ENCODE measurements at places on chromosomes 12 and 14.

DNA sequence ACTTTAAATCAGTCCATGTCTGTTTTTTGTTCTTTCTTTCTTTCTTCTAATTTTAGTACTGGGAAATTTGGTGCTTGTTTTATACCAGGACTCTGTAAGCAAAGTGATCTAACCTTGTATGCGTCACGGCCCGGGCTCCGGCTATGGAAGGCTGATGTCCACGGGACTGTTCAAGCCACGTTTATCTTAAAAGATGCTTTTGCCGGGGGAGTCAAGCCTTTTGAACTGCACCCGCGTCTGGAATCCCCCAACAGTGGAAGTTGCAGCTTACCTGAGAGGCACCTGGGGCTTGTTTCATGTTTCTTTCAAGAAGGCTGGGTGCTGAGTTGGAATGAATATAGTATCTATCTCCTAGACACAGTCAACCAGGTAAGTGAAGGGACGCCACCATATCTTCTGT lies 62.2 kb downstream of the TECPR2 start:
- DNase-seq: no peak

DNA sequence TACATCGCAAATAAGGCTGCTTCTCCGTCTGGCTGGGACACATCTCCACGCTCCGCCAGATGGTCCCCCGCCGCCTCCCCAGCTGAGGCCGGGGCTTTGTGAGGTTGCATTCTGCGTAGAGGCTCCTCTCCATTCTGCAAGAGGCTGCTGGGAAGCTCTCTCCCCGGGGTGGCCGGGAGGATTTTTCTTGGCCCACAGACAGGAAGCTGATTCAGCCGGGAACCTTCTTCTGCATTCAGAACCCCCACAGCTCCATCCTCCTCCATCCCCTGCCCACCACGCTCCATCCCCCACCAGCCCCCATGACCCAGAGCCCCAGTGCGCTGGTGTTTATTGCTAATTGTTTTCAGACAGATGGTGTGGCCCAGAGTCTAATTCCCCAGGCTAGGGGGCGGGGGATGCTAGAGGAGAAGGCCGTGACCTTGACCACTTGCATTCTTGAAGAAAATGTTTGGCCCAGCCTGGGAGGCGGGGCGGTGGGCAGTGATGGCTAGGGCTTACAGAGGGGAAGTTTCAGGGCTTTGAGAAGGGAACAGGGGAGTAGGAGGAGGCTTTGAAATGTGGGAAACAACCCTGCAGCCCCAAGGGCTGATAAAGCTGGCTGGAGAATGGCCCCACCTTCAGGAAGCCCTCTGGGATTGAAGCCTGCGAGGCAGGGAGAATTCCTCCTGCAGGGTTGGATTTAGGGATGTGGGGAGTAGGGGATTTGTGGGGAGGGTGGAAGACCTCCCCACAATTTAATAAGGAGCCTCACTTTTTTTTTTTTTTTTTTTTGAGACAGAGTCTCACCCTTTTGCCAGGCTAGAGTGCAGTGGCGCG lies 88.5 kb upstream of the NCOR2 start:
- DNase-seq: peak; percentile 98

DNA sequence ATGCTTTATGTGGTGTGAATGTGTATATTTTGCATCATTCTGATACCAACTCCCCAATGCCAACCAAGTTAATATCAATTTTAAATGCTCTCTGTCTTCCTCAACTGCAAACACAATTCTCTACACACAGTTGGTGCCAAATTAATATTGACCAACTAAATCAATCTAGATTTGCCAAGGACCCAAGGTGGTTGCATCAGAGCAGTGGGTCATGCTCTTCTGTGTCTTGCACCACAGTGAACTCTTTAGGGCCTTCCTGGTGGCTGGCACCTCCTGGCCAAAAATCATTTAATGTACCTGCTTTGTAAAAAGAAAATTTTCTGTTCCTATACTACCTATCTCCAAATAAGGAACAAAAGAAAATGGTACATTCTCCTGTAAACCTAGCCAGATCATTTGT lies 14.1 kb downstream of the COQ10A start:
- no peak for DNase-seq

GRCh38 chr12:130073721-130074120 lies 88.5 kb upstream of the FZD10 start:
- DNase-seq: no peak

GRCh38 chr12:90974286-90974685 lies 19.3 kb upstream of the CCER1 start:
- DNase-seq: peak; percentile 75

DNA sequence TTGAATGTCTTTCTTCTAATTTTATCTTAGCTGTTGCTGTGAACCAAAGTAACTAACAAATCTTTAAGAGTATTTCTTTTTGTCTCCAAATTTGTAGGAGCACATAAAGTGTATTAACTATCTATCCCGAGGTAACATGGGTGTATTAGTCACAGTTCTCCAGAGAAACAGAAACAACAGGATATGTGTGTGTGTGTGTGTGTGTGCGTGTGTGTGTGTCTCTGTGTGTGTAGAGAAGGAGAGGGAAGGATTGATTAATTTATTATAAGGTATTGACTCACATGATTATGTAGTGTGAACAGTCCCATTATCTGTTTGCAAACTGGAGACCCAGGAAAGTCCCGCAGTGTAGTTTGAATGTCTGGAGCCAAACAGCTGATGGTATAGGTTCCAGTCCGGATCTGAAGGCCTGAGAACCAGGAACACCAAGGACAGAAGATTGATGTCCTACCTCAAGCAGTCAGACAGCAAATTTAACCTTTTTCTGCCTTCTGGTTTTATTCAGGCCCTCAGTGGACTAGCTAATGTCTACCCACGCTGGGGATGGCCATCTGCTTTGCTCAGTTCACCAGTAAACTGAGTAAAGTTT lies 14.4 kb downstream of the G2E3 start:
- DNase-seq: peak; percentile 55

DNA sequence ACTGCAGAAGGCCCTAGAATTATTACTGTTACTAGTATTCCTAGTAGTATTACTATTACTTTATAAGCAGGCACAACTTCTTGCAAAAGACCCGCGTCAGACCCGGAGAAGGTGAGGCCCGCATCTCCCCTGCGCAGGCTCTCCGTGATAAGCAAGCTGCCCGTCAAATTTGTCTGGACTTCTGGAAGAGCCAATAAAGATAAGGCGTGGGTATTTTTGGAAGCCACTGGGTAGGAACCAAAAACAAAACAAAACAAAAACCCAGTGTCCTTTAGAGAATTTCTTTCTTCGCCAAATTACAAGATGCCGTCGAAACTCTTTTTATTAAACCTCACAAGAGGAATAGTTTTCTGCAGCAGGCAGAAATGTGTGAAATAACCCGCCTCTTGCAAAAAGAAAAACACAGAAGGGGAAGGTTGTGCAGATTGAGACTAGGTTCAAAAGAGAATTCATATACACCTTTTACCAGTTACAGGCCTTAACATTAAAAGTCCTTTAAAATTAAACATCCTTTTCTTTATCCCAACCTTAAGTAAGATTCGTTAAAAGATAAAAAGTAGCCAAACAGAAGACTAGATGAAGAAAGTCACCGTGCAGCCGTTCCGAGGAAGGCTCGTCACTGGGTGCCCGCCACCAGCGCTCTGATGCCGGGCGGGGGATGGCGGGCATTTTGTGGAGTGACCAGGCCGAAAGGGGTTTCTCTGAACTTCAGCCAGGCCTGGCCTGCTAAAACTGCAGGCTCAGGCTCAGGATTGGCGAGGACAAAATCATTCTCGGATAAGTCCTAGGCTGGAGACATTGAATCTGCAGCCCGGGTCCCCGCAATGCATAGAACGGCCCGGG lies 1.6 kb downstream of the TBX5 start:
- no peak for DNase-seq

DNA sequence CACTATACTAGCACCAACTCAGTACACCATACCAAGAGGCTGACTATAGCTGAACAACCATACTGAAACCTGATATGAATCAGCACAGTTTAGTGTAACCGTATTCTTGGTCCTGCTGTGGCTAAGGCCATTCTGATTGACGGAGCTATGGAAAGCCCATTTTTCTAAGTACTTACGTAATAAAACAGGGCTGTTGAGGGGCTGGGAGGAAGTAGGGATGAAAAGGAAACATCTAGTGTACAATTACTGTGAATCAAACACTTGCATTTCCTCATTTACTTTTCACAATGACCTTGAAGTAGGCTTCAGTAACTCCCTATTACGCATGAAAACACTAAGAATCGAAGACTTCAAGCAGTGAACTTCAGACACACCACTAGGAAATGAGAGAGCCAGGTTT lies 198.2 kb downstream of the BTG1 start:
- DNase-seq: no peak

GRCh38 chr12:89064151-89064550 lies 288.1 kb downstream of the DUSP6 start:
- no peak for DNase-seq

- no peak for DNase-seq
These were observed 16.4 kb upstream of the RNASE4 start for GRCh38 chr14:20667957-20668356.

DNA sequence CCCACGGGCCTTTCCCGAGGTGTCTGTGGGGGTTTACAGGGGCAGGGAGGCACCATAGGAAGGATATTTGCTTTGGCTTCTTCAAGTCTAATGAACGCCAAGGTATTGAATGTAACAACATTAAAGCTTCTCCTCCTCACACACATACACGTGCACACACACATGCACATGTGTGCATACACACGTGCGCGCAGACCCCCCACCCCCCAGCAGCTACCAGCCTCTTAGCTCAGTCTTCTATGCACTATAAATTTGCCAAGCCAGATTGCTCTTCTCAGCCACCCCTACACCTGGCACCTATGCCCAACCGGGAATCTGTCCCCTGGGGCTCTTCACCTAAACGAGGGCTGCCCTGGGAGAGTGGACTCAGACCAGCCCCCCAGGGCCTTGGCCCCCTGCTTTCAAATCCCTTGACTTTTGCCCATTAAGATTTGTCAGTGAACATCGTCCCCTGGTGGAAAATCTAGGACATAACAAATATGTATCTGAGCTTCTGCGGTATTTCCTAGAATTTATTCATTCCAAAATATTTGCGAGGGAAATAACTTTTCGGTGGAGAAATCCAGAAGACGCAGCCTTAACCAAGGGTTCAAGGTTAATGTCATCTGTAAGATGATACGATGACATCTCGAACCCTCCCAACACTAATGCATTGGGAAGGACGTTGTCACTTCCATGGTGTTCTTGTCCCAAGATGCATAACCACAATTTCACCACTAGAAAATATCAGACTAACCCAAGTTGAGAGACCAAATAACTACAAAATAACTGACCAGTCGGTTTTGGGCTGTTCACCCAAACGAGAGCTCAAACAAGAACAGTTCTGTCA lies 330.4 kb downstream of the MED13L start:
- no peak for DNase-seq

GRCh38 chr14:76920331-76921087 lies 94.3 kb downstream of the LRRC74A start:
- DNase-seq: peak; percentile 86

DNA sequence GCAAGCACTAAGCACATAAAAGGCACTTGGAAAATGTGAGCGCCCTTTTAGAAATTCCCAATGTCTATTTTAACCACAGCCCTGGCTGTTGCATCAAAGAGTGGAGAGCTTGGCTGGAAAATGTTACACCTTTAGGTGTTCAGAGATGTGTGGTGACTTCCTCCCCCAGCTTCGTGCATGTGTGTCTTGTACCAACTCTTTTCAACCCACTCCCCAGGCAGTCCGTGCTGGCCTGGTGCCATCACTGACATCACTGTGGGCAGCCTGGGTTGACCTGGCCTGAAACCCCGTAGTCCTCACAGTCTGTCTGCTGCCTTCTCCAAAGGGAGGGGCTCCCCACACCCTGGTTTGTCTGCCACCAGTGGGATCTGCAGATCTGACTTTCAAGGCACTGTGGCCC lies 101.8 kb downstream of the SCARB1 start:
- DNase-seq: no peak

DNA sequence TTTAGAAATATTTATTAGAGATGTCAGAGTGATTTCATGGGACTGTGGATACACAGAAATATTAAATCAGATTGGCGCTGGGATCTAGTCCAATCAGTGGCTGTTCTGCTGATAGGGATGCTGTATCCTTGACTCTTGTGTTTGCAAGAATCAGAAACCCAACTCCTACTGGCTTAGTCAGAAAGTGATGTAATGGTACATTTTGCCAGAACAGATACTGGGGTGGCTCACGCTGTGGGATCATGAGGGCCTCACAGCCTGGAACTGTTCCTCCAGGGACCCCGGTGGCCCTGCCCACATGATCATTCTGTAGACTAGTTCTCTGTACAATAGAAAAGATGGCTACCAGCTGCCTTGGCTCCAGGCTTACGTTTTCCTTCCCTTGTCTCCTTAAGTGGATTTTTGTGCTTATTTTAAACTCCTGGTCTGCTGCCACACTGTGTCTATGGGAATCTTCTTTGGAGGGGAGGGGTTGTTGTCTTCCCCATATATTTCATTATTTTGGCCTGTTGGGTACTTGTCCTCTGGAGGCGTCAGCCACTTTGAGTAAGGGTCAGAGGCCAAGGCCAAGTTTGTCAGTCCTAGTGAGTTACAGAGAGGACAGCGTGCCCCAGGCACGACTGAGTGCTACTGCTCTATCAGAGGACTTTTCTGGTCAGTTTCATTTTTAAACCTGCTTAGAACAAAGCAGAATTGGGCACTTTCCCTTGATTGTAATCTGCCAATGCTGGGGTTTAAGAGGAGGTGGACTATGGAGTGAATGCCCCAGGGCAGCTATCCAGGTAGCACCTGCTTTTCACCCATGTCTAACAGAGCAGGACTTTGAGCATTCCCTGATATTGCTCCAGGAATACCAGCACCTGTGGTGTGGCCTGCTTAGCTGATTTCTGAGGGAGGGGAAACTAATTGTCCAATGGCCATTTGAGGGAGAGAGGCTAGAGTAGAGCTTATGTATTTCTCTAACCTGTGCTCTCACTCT lies 164.3 kb downstream of the SLC5A8 start:
- DNase-seq: no peak

GRCh38 chr12:2126676-2127406 lies 74.1 kb downstream of the CACNA1C start:
- no peak for DNase-seq

- DNase-seq: peak; percentile 47
These were observed 45.2 kb downstream of the GRIP1 start for GRCh38 chr12:66633676-66634075.

DNA sequence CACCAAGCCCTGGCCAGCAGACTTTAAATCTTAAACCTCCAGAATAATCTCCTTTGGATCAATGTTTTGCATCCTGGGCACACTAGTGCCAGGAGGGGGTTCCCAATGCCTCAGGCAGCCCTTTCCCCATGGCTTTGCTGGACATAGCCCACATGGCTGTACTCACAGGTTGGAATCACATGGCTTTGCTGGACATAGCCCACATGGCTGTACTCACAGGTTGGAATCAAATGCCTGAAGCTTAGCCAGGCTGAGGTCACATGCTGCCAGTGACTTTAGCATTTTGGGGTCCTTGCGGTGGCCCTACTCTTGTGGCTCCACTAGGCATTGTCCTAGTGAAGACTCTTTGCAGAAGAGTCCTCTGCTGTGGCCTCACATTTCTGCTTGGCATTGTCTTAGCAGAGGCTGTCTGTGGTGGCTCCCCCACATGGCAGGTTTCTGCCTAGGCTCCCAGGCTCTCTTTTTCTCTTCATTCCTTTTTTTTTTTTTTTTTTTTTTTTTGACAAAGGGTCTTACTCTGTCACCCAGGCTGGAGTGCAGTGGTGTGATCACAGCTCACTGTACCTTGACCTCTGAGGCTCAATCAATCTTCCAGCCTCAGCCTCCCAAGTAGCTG lies 13.0 kb downstream of the FLVCR2 start:
- no peak for DNase-seq

GRCh38 chr12:26940516-26941214 lies 2.4 kb downstream of the FGFR1OP2 start:
- DNase-seq: no peak

- DNase-seq: no peak
These were observed 134.2 kb upstream of the SLCO1C1 start for GRCh38 chr12:20560935-20561334.

- no peak for DNase-seq
These were observed 1.8 kb upstream of the TMEM19 start for GRCh38 chr12:71684081-71684480.

- DNase-seq: no peak
These were observed 16.7 kb downstream of the SPPL3 start for GRCh38 chr12:120887253-120888043.

All from fibroblast of skin of right quadriceps (primary cell).